ENCODE measurements at places on chromosomes 12 and 14.

DNA sequence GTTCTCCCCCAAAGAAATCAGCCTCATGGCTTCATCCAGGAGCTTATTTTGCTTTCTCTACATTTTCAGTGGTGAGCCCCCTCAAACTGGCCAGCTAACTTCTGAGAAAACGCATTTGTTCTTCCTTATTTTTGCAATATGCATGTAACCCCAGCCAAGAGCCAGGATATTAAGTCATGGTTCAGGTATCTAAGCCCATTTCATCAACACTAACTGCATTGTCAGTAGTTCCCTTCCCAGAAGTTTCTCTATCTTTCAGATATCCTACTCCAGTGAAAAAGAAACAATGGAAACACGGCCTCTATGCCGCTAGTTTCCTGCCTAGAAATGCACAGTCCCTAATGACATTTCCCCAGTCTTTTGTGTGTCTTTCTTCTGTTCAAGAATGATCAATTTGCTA, 102.8 kb upstream of the RASSF8 start:
- no peak for DNase-seq

DNA sequence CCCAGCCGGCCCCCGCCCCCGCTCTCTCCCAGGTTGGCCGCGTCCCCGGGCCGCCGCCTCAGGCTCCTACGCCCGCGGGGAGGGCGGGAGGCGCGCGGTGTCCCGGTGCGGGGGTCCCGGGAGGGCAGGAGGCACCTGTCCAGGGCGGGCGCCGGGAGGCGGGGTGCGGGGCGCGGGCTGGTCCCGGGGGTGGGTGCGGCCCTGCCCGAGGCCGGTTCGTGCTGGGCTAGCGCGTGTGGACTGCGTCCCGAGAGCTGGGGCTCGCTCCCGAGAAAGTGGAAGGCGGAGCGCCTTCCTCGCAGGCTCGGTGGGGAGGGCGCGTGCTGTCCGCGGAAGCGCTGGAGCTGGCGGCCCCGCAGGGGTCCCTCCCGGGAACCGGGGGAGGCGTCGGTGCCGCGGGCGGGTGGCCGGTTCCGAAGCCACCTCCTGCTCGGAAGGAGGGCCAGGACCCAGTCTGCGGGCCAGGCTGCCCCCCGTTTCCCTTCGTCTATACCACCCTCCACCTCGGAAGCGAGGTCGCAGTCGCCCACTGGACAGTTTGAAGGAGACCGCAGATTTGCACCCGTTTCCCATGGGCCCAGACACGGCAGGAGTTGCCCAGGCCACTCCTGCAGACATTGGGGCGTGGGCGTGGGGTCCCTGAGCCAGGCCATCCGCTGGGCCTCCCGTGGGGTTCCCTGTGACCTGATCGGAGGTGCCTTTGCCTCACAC, 636 bp downstream of the ZFYVE21 start:
- no peak for DNase-seq

DNA sequence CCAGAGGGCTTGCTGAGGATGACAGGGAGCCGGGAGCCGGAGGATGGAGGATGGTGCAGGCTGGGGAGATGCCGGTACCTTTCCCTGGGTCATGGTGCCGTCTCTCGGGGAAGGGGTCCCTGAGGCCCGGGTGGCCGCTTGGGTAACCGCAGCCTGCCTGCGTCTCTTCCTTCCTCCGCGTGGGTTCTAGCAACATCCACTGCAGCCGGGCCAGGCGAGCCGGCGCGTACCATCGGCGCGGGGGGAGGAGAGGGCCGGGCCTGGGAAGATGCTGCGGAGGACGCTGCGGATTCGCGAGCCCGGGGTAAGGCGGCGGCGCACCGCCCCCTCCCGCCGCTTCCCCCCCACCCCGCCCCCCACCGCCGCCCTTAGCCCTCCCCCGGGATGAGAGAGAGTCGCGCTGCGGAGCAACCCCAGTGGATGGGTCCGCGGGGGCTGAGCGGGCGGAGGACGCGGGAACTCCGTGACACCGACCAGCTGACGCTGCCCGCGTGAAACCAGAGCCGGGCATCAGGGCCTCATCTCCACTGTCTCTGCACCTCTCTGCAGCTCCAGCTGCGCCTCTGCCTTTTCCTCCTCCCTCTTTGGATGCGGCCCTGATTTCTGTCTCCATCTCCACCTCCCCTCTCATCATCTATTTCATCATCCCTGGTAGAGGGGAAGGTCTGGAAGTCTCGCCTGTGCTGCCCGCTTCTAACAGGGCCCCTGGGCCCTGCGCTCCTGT, at the start of gene FAIM2:
TSS of gene FAIM2 (minus strand) at position 201 of the 724 bp plus-strand sequence. CDS start at position 93, 108 bp downstream.
- peak; percentile 27 for DNase-seq

DNA sequence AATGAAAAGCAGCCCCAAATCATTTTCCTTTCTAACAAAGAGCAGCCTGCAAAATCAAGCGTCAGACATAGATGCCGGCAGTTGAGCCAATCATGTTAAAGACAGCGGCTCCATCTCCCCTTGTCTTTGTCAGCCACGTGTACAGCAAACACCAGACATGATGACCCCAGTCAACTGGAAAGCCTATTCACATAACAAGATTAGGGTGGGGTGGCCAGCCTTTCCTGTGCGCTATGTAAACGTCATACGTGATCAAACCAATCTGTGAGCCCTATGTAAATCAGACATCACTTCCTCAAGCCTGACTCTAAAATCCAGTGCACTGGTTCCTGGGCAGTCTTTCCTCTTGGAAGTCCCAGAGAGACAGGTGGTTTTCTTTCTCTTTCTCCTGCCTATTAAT, 9.9 kb upstream of the FICD start:
- no peak for DNase-seq

DNA sequence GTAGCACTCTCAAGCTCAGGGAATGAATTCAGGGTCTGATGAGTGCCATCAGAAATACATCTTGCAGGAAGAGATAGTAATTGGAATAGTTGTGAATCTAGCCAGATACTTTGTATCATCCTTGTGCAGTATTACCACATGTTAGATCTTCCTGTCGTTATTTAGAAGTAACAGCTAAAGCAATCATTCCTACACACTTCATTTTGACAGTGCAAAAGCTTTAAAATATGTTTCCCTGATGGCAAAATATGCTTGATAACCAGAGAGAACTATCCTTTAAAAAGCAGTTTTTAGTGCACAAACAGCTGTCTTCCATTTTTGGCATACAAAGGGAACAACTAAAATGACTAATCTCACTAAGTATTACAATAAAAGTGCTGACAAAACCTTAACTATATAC, 149.5 kb upstream of the SLC38A2 start:
- DNase-seq: no peak

- no peak for DNase-seq
Observed at GRCh38 chr12:22518998-22519397, 25.3 kb downstream of the C2CD5 start.

- no peak for DNase-seq
Observed at GRCh38 chr12:103130564-103130963, 173.1 kb downstream of the ASCL1 start.

GRCh38 chr12:121467638-121468498, 68.0 kb downstream of the RNF34 start:
- DNase-seq: no peak

- no peak for DNase-seq
Observed at GRCh38 chr12:105235281-105235731, 668 bp downstream of the APPL2 start.

DNA sequence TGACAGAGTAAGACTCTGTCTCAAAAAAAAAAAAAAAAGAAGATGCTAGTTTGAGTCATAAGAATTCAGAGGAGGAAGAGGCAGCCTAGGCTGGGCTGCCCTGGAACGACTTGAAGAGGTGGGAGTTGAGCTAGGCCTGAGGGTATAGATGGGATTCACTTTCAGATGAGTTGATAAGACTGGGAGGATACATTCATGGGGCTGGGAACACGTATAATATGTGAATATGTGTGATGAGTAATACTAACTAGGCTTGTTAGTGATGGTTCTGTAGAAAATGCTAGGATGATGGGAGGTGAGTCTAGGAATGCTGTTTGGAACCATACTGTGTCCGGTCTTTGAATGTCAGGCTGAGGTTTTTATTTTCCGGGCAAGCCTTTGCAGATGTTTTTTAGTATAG, 9.0 kb downstream of the PLEKHA5 start:
- no peak for DNase-seq

DNA sequence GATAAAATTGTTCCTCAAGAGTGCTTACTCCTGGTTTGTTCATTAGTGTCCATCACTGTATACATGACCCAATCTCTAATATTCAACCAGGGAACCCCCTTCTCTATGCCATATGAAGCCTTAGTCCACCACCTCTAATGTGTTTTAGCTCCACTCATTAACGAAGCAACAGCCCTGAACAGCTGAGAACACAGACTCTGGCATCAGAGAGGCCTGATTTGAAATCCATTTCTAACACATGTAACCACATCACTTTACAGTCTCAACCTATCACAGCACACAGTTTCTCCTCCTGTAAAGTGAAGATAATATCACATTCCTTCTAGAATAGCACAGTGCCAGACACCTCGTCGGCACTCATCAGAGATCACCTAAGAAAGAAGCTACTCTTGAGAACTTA, 64.3 kb downstream of the C2CD5 start:
- no peak for DNase-seq

- DNase-seq: no peak
Observed at GRCh38 chr14:32920696-32921276, 17.9 kb upstream of the NPAS3 start.

DNA sequence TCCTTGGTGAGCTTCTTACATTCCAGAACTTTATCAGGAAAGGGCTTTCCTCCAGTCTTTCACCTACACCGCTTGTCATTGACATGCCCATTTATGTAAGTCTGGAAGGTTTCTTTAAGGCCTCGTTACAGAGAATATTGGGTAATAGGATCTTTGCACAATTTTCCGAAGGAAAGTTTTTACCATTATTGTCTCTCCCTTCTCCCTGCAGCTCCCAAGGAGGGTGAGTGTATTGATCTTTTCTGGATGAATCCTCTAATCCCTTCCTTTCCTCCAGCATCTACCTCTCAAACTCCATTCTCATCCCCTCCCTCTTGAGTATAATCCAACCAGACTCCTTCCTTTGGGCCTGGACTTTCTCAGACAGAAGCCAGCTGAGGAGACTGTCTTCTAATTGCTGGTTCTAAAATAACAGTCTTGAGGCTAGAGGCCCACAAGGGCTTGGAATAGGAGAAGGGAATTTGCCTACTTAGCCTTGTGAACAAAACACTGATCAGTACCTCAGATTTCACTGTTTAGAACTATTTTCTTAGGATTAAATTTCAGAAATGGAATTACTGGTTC, 21.8 kb downstream of the WNK1 start:
- DNase-seq: no peak

DNA sequence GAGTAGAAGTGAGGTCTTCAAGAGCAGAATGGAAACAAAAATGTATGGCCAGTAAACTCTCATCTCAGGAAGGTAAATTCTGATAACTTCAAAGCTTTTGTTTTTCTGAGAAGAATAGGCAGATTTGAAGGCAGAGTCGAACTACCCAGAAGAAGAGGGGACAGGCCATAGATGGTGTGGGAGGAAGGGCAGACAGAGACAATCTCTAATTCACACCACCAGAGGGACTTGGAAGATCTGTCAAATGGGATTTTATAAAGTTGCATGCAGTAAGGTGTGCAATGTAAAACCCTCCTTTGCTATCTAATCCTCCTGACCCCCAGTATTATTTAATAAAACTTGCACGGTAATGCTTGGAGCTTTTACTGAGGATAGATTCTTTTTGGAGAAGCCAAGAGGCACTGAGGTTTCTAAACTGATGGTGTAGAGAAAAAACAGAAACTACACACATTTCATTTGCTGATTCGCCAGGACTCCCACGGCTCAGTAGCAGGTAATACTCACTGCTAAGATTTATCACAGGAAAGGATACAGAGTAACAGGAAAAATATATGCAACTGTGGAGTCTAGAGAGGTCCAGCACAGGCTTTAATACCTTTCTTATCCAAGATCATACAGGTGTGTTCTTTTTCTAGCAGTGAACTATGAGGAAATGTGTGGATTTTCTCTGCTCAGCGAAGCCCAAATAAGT, 18.3 kb downstream of the SLC38A2 start:
- no peak for DNase-seq

- no peak for DNase-seq
Observed at GRCh38 chr14:50821510-50822464, 9.2 kb downstream of the NIN start.

DNA sequence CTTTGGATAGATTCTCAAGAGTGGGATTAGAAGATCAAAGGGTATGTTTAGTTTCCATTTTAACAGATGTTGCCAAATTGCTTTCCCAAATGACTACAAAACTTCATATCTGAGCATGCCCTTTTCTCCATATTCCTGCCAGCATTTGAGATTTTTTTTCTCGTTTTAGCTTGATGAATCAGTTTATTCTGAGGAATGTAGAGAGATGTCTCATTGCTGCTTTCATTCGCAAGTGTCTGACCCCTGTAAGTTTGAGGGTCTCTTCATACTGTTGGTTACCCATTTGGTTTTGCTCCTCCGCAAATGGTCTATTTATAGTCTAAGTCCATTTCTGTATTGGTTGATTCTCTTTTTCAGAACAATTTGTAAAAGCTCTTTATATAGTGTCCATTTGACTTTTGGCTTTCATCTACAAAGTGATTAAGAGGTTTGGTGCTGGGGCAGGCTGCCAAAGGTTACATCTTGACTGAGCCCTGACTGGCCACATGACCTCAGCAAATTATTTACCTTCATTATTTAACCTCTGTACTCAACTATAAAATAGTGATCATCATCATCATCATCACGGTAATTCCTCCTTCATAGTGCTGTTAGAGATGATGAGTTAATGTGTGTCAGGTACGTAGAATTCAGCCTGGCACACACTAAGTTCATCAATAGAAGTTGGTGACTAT, 33.6 kb downstream of the HCAR2 start:
- no peak for DNase-seq

GRCh38 chr12:6340032-6340638, 1.7 kb downstream of the TNFRSF1A start:
- no peak for DNase-seq

- no peak for DNase-seq
Observed at GRCh38 chr12:48001505-48002413, 2.5 kb downstream of the COL2A1 start.
